Activated naive CD8-positive, alpha-beta T cell treated with anti-CD3 and anti-CD28 coated beads for 36 hours (primary cell): ENCODE measurements at places on chromosomes 7 and 10. TPM values are rescaled to one million over a fixed set of nuclear protein-coding genes. Genes with fewer than 3 reads are reported as not detected.

The CALHM3 gene
- total RNA-seq = not detected

DNA sequence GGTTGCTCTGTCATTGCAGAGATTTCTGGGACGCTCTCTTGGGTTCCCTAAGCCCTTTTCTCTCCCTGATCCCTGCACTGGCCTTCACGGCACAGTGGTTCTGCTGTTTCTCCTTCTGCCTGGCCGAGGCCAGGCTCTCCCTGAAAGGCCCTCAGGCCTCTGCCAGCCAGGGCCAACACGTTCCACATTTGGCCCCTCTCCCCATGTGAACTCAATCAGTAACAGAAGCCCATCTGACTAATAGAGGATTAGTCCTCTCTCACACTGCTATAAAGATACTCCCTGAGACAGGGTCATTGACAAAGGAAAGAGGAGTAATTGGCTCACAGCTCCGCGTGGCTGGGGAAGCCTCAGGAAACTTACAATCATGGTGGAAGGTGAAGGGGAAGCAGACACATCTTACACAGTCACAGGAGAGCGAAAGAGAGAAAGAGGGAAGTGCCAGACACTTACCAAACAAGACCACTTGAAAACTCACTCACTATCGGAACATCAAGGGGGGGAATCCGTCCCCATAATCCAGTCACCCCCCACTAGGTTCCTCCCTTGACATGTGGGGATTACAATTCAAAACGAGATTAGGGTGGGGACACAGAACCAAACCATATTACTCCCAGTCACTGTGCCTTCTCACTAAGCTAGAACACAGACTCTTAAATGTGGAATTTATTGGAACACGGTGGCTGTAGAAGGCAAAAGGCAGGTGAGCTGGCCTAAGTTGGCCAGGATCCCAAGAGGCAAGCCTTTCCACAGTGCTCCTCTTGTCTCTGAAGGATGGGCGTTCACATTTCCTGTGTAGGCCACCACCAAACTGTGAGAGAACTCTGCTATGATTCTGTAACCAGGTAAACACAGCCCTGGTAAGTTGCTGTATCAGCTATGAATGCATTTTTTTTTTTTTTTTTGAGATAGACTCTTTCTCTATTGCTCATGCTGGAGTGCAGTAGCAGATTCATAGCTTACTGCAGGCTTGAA is 8.8 kb downstream of the FZD8 start:
- no peak for DNase-seq

The DNAH11 gene
- total RNA-seq = 0.02 TPM

- DNase-seq = no peak
Measured at GRCh38 chr10:61319386-61320256, 133.6 kb downstream of the TMEM26 start.

DNA sequence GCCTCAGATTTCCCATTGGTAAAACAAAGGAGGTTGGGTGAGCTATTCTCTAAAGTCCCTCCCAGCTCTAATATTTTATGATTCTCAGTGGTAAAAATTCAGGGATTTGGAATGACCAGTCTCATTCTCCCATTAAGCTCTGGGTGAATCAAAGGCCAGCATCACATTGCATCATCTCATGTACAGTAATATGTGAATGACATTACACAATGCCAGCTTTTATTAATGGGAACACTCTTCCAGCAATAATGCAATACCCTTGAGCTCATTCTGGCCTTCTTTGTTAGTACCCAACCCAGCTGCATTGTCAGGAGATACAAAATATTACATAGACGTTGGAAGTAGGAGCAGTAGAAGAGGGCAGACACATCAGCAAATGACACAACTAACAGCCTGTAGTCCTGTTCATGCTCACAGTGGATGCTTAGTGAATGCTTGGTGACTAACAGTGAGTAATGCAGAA is 100.0 kb upstream of the EGR2 start:
- no peak for DNase-seq

The LIPN gene
- not detected for total RNA-seq

GRCh38 chr7:12713625-12714378 is 26.4 kb downstream of the ARL4A start:
- no peak for DNase-seq

GRCh38 chr7:25408012-25408687 is 179.9 kb upstream of the NPVF start:
- no peak for DNase-seq

DNA sequence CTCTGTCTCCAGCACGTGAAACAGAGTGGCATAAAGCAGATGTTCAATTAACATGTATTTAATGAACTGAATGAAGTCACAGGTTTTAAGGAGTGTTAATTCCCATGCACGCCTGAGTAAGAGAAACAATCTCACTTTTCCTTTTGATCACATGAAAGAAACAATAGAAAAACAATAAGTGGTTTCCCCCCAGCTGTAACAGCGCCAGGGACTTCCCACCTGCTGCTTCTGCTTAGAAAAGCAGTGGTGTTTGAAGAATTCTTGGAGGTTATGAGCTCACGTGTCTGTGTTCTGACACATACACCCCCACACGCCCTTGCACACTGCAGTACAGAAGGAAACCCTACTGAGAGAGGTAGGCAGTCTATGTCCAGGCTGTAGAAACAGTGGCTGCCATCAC is 51.3 kb upstream of the FRMD4A start:
- DNase-seq = peak; percentile 61

GRCh38 chr7:127347567-127348246 is 44.8 kb downstream of the ZNF800 start:
- peak; percentile 83 for DNase-seq

GRCh38 chr10:86413046-86413728 is 46.6 kb upstream of the GRID1 start:
- DNase-seq = no peak

DNA sequence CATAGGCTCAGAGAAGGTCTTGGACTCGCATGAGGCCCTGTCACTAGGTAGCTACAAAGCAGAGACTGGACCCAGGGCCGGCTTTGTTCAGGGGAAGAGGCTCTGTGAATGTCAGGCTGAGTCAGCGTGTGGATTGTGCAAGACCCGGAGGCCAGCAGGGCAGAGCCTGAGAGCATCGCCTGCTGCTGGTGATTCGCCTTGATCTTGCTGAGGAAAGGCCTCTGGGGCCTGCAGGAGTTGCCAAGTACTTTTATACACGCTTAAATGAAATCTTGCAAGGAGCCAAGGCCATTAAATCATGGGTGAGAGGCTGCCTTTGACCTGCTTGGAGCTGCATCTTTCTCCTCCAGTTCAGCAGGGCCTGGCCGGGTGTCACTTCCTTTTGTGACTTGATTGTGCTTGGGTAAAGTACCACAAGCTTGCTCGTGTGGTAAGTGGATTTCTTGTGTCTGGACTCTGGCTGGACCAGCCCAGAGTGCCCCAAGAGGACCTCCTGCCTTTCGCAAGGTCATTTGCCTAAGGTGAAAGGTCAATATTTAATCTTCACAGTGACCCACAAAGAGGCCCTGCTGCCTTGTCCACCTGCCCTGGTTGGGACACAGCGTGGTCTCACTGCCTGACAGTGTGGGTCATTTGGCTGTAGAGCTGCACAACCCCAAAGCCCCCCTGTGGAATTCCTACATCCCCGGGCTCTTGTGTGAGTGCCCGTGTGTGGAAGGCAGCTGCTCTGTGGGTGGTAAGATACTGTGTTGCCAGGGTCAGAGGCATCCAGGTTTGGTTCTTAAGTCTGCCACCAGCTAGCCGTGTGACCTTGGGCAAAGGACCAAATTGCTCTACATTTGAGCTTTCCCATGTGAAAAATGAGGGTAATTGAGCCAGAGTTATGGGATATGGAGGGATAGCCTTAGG is 38.6 kb upstream of the SH2D4B start:
- peak; percentile 76 for DNase-seq

The HNRNPH3 gene
- total RNA-seq = 165 TPM
